ENCODE measurements at places on chromosomes 12 and 14. TPM values are rescaled to one million over a fixed set of nuclear protein-coding genes. Genes with fewer than 3 reads are reported as not detected.

DNA sequence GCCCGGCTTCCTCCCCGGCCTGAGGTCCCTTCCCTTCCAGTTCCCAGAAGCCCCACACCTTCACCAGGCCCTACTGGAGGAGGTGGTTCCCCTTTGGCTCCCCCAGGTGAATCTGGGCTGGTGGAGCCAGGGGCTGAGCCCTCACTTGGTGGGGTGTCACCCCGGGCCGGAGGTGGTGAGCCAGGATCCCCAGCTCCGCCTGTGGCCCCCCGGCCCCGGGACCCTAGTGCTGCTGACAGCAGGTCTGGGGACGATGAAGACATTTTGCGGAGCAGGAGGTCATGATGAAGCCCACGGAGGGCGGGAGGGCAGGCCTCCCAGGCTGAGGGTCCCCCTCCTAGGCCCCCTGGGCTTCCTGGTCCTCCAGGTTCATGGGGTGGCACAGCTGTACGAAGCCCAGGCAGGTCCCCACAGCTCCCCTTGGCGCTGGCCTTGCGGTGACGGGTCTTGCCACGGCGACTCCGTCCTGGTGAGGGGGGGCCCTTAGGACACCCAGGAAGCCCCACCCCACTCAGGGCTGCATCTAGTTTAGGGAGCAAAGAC, 16.6 kb downstream of the MAP3K12 start:
- DNase-seq: no peak

DNA sequence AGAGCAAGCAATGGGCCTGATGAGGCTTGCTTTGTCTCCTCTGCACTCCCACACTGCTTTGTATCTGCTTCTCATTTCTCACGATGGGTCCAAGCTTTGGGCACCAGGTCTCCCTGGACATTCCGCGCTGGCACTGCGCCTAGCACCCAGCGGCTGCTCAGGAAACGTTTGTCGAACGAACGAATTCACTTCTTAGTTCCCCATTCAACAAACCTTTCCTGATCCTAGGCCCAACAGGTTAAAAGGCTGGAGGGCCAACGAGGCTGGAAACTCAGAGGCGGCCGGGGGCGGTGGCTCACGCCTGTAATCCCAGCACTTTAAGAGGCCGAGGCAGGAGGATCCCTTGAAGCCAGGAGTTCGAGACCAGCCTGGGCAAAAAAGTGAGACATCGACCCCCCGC, 1.0 kb upstream of the GLRX5 start:
- no peak for DNase-seq

GRCh38 chr14:104432611-104433231, 146.8 kb upstream of the C14orf180 start:
- DNase-seq: no peak

GRCh38 chr14:95056476-95056875, 100.9 kb downstream of the DICER1 start:
- no peak for DNase-seq

DNA sequence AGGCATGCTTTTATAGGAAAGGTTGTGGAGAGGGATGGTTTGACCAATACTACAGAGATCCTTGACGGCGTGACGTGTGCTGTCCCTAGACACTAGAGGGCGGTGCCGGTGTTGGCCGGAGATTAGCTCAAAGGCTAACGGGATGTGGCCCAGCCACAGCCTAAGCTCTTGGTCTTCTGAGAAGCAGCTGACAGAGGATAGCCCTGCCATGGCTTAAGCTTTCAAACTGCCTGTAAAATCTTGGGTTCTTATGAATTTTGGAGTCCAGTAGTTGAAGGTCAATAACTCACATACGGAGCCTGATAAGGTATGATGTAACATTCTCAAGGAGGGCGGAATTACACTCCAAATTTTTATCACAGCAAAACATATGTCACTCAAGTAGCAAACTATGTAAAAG, 515.7 kb upstream of the ATXN7L3B start:
- no peak for DNase-seq

DNA sequence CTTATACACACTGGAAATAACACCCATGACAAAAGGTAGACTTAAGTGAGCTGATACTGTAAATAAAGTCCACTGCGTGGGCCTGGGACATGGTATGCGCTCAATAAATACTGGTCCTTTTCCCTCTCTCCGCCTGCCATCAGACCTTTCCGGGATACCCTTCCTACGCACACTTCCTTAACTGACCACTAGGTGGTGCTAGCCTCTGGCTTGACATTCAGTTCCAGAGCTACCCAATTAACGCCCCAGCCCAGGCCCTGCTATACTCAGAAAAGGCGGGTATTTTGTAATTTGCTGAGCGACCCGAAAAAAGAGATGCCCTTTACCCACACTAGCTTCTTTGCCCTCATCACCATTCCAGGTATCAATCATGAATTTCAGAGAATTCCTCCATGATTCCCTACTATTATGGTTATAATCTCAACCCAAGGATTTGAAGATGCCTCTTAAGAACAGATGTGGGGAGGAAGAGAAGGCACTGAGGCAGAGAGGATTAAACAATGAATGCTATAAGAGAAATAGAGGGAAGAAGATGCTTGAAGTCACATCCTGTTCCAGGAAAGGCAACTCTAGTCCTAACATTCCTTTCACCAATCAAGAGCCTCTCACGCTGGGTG, 3.9 kb upstream of the LRP1 start:
- DNase-seq: no peak

GRCh38 chr12:16076557-16076956, 165.4 kb downstream of the DERA start:
- no peak for DNase-seq

The RNASE3 gene
- 0.85 TPM for polyA plus RNA-seq

The KIF21A gene
- polyA plus RNA-seq: 37.4 TPM

The PDZRN4 gene
- 6.2 TPM for polyA plus RNA-seq

The STAC3 gene
- polyA plus RNA-seq: 2.2 TPM

The CFAP251 gene
- polyA plus RNA-seq: 15.8 TPM
